ENCODE measurements at places on chromosomes 2 and 18.

DNA sequence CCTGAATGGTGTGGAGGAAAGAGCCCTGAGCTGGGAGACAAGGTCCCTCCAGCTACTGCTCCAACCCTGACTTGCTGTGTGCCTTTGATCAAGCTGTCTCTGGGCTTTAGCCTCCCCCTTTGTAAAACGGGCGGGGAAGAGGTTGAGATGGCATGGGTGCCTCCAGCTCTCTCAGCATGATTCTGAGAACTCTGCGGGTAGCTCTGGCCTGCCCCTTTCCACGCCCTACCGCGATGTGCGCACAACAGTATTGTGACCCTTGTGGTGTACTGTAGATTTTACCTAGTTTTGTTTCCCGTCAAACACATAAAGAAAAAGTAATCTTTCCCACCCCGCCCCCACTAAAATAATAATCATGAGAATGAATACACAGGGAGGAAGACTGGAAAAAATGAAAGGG lies 5.3 kb downstream of the CD8A start:
- peak; percentile 82 for DNase-seq

- no peak for DNase-seq
These were observed 46.8 kb upstream of the RTN4 start for GRCh38 chr2:55097082-55097460.

GRCh38 chr2:38279201-38279600 lies 97.9 kb downstream of the ATL2 start:
- DNase-seq: no peak

GRCh38 chr2:72837171-72837570 lies 11.3 kb upstream of the EXOC6B start:
- no peak for DNase-seq

Measured in activated CD8-positive, alpha-beta memory T cell treated with anti-CD3 and anti-CD28 coated beads for 1 hour (primary cell).